T-cell (primary cell): ENCODE measurements at places on chromosomes 5 and 9.

GRCh38 chr9:93820667-93821306, 134.4 kb downstream of the BARX1 start:
- H3K4me3 ChIP-seq, result no peak overlapping the region
- peaks cover 45% of the 10 kb centered on the region for H3K27me3 ChIP-seq
- no peaks in the 10 kb centered on the region for H3K36me3 ChIP-seq
- H3K27ac ChIP-seq, result no peak overlapping the region

GRCh38 chr5:138820695-138821094, 54.4 kb downstream of the LRRTM2 start:
- no peak for DNase-seq
- H3K27ac ChIP-seq, result no peak overlapping the region
- H3K36me3 ChIP-seq, result no peaks in the 10 kb centered on the region

- no peak for DNase-seq
- H3K4me1 ChIP-seq, result no peaks in the 10 kb centered on the region
- H3K27ac ChIP-seq, result no peak overlapping the region
- H3K4me3 ChIP-seq, result no peak overlapping the region
- H3K36me3 ChIP-seq, result no peaks in the 10 kb centered on the region
Measured at GRCh38 chr5:3384531-3384930, 211.1 kb upstream of the IRX1 start.

- no peaks in the 10 kb centered on the region for H3K4me1 ChIP-seq
- no peaks in the 10 kb centered on the region for H3K36me3 ChIP-seq
- no peaks in the 10 kb centered on the region for H3K27me3 ChIP-seq
- DNase-seq, result no peak
- H3K4me3 ChIP-seq, result no peak overlapping the region
Measured at GRCh38 chr9:81906671-81907070, 21.6 kb upstream of the SPATA31D4 start.

GRCh38 chr9:133112663-133113026, 8.4 kb downstream of the RALGDS start:
- DNase-seq, result peak; percentile 54
- H3K27ac ChIP-seq, result peak overlapping the region; percentile 48
- peaks cover 58% of the 10 kb centered on the region for H3K4me1 ChIP-seq
- H3K36me3 ChIP-seq, result peaks cover 9% of the 10 kb centered on the region

- no peaks in the 10 kb centered on the region for H3K36me3 ChIP-seq
- no peak overlapping the region for H3K4me3 ChIP-seq
- H3K4me1 ChIP-seq, result no peaks in the 10 kb centered on the region
Measured at GRCh38 chr9:89562186-89562814, 42.5 kb upstream of the GADD45G start.

DNA sequence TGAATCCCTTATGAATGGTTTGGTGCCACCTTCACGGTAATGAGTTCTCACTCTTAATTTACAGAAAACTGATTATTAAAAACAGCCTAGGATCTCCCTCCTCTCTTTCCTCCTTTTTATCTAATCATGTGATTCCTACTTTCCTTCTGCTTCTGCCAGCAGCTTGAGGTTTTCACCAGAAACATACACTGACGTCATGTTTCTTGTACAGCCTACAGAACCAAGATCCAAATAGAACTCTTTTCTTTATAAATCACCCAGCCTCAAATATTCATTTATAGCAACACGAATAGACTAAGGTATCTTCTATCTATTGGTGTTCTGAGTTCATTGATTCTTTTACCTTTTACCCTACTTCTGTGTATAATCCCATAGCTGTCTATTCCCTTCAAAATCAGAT, 388.9 kb upstream of the CDH10 start:
- H3K4me3 ChIP-seq, result no peak overlapping the region
- no peak overlapping the region for H3K27ac ChIP-seq
- no peaks in the 10 kb centered on the region for H3K4me1 ChIP-seq
- DNase-seq, result no peak
- no peaks in the 10 kb centered on the region for H3K36me3 ChIP-seq

DNA sequence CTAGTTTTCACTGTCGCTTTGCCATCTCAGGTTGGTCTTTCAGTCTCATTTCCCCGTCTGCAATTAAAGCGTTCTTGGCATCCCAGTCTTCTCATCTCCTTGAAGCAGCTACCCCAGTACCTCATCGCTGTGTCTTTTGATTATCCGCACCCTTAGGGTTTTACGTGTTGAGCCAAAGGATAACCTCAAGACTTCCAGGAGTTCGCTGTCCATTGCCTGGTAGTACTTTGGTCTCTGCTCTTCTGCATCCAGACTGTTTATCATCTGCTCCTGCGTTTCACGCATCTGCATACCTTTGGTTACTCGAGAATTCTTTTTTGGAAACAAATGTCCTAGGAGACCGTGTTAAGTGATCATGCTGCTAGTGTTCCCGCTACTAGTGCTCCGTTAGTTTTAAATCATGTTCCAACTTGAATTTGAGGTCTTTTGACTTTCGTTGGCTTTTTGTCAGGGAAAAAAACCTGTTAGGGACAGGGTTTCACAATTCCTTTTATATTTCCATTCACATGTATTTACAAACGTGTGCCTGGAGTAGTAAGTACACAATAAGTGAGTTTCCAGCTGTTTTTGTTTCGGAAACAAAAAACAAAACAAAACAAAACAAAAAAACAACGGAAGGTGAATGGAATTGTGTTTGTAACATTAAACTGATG, 888 bp downstream of the RABGAP1 start:
- no peak for DNase-seq
- peak overlapping the region; percentile 95 for H3K4me3 ChIP-seq
- H3K36me3 ChIP-seq, result no peaks in the 10 kb centered on the region
- H3K27me3 ChIP-seq, result no peaks in the 10 kb centered on the region
- peak overlapping the region; percentile 75 for H3K27ac ChIP-seq

- peak overlapping the region; percentile 52 for H3K27ac ChIP-seq
- peaks cover 74% of the 10 kb centered on the region for H3K4me1 ChIP-seq
- H3K4me3 ChIP-seq, result no peak overlapping the region
Measured at GRCh38 chr5:119357808-119358529, 2.1 kb downstream of the TNFAIP8 start.

GRCh38 chr9:77896938-77897667, 134.5 kb downstream of the GNAQ start:
- H3K27ac ChIP-seq, result no peak overlapping the region
- no peaks in the 10 kb centered on the region for H3K27me3 ChIP-seq

- DNase-seq, result no peak
- no peak overlapping the region for H3K27ac ChIP-seq
- no peaks in the 10 kb centered on the region for H3K27me3 ChIP-seq
- H3K4me3 ChIP-seq, result no peak overlapping the region
Measured at GRCh38 chr5:100647461-100648230, 112.5 kb downstream of the FAM174A start.

DNA sequence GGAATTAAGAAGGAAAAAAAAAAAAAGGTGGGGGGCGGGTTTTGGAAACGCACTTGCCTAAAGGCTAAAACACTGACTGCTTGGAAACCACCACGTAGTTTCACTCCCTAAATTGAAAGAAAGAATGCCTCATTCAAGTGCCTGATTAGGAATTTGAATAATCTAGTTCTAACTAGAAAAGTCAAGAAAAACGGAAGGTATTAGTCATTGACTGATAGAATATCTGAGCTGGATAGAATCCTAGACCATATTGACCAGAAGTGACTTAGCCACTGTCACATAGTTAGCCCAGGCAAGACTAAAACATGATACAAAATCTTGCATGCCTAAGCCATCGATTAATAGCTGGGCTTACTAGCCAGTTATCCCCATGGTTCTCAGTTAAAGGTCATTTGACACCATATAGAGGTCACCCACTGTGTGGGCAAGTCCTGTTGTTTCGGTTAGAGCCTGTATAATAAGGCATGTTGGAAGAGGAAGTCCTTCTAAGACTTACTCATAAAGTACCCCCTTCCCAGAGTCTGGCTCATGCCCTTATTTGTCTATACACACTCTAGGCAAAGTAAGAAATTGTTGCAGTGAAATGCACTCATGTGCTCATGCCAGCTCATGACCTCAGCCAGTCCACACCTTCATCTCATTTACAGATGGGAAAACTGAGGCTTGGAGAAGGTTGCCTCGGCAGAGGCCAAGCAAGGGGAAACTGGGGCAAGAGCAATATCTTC, 40.2 kb downstream of the SH3RF2 start:
- H3K4me3 ChIP-seq, result no peak overlapping the region
- H3K36me3 ChIP-seq, result no peaks in the 10 kb centered on the region
- H3K27me3 ChIP-seq, result no peaks in the 10 kb centered on the region
- H3K27ac ChIP-seq, result no peak overlapping the region
- H3K4me1 ChIP-seq, result no peaks in the 10 kb centered on the region

DNA sequence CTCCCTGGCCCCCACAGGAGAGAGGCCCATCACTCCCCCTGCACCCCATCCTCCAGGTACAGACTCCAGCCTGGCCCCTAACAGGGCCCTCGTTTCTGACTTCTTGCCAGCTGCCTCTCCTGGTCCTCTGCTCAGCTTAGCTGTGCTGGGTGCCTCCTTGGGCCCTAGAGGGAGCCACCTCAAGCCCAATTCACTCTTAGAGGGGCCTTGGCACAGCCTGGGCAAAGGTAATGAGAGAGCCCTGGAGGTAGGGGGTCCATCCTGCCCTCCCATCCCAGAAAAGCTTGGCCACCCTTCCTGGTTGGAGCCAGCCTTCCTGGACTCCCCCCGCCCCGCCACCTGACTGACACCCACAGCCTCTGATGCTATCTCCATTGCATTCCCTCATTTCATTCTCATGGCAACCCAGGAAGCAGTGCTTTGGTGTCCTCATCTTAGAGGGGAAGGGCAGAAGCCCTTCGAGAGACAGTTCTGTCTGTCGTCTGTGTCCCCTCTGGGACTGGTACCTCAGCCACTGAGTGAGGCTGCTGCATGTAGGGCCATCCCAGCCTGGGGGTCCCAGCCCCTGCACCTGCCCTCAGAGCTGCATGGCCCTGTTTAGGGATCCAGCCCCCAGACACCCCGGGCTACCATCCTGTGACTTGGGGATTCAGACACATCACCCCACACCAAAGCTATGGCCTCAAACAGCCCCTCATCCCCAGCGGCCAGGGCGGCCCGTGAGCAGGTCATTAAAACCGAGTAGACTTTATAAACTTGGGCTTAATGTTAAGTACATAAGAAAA, 95.5 kb downstream of the BARX1 start:
- H3K27me3 ChIP-seq, result peaks cover 49% of the 10 kb centered on the region
- no peaks in the 10 kb centered on the region for H3K36me3 ChIP-seq
- H3K4me1 ChIP-seq, result no peaks in the 10 kb centered on the region
- no peak overlapping the region for H3K27ac ChIP-seq
- DNase-seq, result no peak
- H3K4me3 ChIP-seq, result no peak overlapping the region

DNA sequence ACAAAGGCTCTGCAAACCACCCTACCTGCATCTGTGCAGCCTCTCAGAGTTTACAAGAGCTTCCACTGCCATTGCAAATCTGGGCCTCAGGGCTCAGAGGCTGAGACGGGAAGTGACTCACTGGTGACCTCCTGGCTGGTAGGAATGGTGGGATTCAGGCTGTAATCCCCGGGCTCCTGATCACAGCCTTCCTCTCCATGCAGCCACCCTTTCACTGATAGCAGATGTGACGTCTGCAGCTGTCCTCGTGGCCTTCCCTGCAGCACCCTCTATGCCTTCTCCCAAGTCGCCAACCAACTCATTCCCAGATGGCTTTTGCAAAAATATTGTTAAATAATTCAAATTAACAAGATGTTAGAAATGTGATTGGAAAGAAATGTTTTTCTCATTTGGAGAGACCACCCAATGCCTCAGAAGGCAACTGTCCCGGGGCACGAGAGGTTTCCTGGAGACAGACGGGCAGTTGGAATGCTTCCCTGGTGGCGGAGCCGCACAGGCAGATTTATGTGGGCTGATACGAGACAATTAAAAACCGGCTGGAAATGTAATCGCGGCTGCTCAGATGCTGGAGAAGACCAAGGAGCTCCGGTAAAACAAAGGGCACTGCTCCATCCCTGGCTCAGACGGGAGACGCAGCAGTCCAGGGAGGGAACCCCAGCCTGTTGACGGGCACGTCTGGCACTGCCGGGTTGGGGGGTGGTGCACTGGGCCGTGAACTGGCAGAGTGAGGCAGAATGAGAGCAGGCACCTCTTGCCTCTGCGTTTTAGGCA, 34.4 kb upstream of the SLC25A51 start:
- H3K27ac ChIP-seq, result no peak overlapping the region
- no peak for DNase-seq
- H3K27me3 ChIP-seq, result no peaks in the 10 kb centered on the region
- no peak overlapping the region for H3K4me3 ChIP-seq
- H3K36me3 ChIP-seq, result no peaks in the 10 kb centered on the region

GRCh38 chr5:57341380-57341979, 141.1 kb downstream of the ACTBL2 start:
- no peaks in the 10 kb centered on the region for H3K27me3 ChIP-seq
- no peaks in the 10 kb centered on the region for H3K4me1 ChIP-seq
- no peak overlapping the region for H3K27ac ChIP-seq
- DNase-seq, result no peak

DNA sequence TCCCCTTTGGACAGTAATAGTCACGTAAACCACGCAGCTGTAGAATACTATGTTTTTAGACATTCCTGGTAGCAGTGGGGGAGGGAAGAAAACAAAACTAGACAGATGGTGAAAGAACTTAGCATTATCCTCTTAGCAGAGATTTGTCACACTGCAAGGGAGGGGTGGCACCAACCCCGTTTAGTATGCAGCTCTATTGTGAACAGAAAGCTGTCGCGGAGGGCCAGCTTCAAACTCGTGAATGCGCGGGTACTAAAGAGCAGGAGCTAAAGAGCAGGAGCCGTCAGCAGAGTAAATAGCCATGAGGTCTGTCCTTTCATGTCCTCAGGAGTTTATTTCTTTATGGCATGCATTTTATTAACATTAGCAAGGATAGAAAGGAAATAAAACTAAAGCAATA, 141.9 kb upstream of the SLC12A2 start:
- H3K4me1 ChIP-seq, result no peaks in the 10 kb centered on the region
- no peaks in the 10 kb centered on the region for H3K36me3 ChIP-seq
- H3K27ac ChIP-seq, result no peak overlapping the region
- no peaks in the 10 kb centered on the region for H3K27me3 ChIP-seq

- no peaks in the 10 kb centered on the region for H3K27me3 ChIP-seq
- DNase-seq, result no peak
- no peak overlapping the region for H3K27ac ChIP-seq
- no peaks in the 10 kb centered on the region for H3K36me3 ChIP-seq
Measured at GRCh38 chr9:37215381-37215780, 95.0 kb downstream of the ZCCHC7 start.

- H3K36me3 ChIP-seq, result no peaks in the 10 kb centered on the region
- no peaks in the 10 kb centered on the region for H3K4me1 ChIP-seq
- H3K27ac ChIP-seq, result no peak overlapping the region
- no peak overlapping the region for H3K4me3 ChIP-seq
- no peak for DNase-seq
- H3K27me3 ChIP-seq, result no peaks in the 10 kb centered on the region
Measured at GRCh38 chr9:8895861-8896224, 1096.3 kb upstream of the DMAC1 start.

GRCh38 chr5:56358703-56359681, 125.9 kb upstream of the ANKRD55 start:
- no peak overlapping the region for H3K4me3 ChIP-seq
- no peaks in the 10 kb centered on the region for H3K4me1 ChIP-seq
- DNase-seq, result no peak
- no peaks in the 10 kb centered on the region for H3K36me3 ChIP-seq
- H3K27ac ChIP-seq, result no peak overlapping the region
- no peaks in the 10 kb centered on the region for H3K27me3 ChIP-seq

GRCh38 chr5:55222985-55223811, 3.9 kb downstream of the MCIDAS start:
- no peak for DNase-seq
- peaks cover 35% of the 10 kb centered on the region for H3K27me3 ChIP-seq
- H3K36me3 ChIP-seq, result no peaks in the 10 kb centered on the region
- H3K4me3 ChIP-seq, result peak overlapping the region; percentile 58
- H3K4me1 ChIP-seq, result peaks cover 46% of the 10 kb centered on the region

- DNase-seq, result no peak
- H3K4me1 ChIP-seq, result no peaks in the 10 kb centered on the region
- peaks cover 86% of the 10 kb centered on the region for H3K36me3 ChIP-seq
- no peaks in the 10 kb centered on the region for H3K27me3 ChIP-seq
Measured at GRCh38 chr5:134561871-134562296, 36.4 kb downstream of the JADE2 start.

GRCh38 chr9:25964239-25964638, 286.0 kb upstream of the TUSC1 start:
- H3K36me3 ChIP-seq, result no peaks in the 10 kb centered on the region
- H3K27me3 ChIP-seq, result no peaks in the 10 kb centered on the region
- no peak overlapping the region for H3K4me3 ChIP-seq
- no peak for DNase-seq
